ENCODE measurements at places on chromosomes 6 and 20.

- DNase-seq: no peak
Measured at GRCh38 chr20:35941620-35942019, 12.7 kb downstream of the SCAND1 start.

GRCh38 chr6:89987140-89987539, 92.9 kb downstream of the GJA10 start:
- no peak for DNase-seq

DNA sequence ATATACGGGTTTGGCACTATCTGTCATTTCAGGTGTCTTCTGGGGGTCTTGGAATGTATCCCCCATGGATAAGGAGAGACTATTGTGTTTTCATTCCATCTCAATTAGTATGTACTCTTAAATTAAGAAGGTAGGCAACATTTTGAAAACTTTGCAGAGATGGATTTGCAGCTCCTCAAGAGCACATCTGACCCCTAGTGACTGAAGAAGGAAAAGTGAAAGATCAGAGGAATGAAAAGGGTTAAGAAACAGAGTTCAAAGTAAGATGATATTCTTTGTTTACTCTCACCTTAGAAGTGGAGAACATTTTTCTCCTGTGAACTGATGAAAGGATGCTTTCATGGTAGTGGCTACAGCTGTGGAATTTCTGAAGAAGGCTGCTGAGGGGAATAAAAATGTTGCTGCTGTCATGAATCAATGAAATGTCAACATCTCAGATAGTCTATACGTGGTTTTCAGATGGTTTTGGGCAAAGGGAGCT, 41.5 kb downstream of the SH3BGRL2 start:
- no peak for DNase-seq

GRCh38 chr6:15622045-15622740, 40.6 kb downstream of the DTNBP1 start:
- no peak for DNase-seq

GRCh38 chr6:50062051-50062450, 12.3 kb upstream of the DEFB112 start:
- DNase-seq: peak; percentile 18

- no peak for DNase-seq
Measured at GRCh38 chr6:149260214-149260874, 57.2 kb upstream of the TAB2 start.

GRCh38 chr6:160978141-160978901, 13.2 kb upstream of the MAP3K4 start:
- no peak for DNase-seq

GRCh38 chr20:31962761-31963160, 5.2 kb upstream of the XKR7 start:
- no peak for DNase-seq

GRCh38 chr6:8705435-8706020, 270.2 kb upstream of the SLC35B3 start:
- no peak for DNase-seq

DNA sequence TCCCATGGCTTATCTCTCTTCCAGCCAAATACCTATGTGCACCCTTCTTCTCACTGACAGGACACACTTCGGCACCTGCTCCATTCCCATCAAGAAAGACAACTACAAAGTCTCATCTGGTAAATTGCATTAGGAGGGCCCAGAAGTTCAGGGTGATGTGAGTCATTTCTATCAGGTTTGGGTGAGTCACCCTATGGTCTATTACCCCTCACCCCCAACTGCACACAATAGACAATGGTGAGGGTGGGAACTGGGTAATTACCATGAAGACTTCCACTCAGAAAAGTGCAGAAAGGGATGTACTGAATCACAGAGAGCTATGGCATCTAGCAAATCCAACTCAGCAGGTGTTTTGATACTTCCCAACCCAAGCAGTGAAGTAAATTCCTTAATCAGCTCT, 54.8 kb downstream of the OPN5 start:
- DNase-seq: no peak

DNA sequence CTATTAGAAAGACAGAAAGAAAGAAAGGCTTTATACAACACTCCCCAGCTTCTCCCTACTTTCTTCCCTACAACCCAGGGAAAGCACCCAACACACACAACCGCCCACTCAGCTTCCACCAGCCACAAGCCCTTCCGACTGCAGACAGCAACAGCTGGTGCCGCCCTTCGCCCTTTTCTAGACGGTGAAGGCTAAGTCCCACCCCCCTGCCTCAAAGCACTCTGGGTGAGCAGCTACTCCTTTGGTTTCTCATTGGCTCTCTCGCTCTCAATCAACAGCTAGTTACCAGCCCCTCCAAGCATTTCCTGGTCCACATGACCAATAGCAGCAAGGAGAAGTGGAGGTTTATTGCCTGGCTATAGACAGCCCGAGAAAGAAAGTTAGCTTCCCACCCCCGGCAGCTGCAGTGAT, 230.1 kb upstream of the MOCS1 start:
- DNase-seq: no peak

DNA sequence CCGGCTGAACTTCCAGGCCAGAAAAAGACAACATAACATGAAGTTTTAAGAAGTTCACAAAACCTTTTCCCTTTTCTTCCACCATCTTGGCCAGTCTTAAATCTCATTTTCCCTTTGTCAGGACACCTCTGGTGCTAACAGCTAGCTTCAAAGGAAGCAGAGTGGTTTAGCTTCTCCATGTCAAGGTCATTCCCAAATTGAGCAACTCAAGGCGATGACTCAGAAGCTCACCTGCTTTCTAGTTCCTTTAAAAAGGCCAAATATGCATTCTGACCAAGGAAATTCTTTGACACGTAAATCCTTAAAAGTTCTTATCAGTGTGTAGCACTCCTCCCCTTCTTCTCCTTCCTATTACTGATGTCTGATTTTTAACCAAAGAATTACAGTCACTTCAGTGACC, 69.6 kb upstream of the VGLL2 start:
- DNase-seq: no peak

DNA sequence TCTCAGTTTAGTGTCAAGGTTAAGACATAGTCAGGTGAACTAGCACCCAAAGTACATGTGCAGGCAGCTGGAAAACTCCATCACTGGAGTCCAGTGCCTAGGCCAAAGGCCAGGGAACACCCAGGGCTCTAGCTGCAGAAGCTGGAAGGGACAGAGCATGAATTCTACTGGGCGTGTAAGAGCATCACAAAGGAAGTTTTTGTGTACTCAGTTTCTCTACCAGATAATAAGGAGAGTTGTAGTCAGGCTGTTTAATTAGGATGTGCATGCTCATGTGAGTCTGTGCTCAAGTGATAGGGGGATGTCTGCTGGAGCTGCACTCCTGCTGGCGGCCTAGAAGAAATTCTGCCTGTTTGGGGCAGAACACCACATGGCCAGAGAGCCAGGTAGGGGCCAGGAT, 8.1 kb downstream of the L3MBTL1 start:
- no peak for DNase-seq

DNA sequence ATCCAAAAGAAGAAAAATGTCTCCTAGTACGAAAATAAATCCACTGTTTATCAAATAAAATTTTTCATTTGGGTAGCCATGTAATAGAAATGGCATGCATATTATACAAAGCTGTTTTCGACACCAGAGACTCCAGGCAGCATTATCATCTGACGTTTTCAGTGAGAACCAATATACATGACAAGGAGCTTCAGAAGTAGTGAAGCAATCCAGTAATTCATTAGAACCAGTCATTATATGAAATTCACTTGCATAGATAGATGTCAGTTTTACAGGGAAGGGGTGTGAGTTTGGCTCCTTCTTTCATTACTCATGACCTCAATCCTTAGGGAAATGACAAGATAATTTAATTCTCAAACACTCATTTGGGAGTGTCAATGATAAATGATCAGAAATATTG, 14.7 kb downstream of the HTR1B start:
- DNase-seq: no peak

GRCh38 chr6:658244-658643, 1.3 kb upstream of the HUS1B start:
- no peak for DNase-seq

- DNase-seq: no peak
Measured at GRCh38 chr20:63343460-63344445, 17.4 kb downstream of the CHRNA4 start.

DNA sequence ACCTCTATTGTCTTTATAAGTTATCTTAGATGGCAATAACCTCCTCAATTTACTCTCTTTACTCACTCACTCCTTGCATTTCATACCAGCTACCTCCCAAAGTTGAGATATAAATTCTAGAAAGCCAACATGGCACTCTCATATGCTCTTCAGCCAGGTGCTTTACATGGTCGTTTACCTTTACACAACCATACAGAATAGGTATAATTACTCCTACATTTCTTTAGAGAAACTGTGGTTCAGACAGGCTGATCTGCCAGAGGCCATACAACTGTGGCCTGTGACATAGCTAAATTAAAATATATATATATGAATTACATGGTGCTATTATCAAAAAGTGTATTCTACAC, 45.7 kb downstream of the HBS1L start:
- DNase-seq: no peak

- no peak for DNase-seq
Measured at GRCh38 chr20:54981175-54981574, 505.8 kb downstream of the DOK5 start.

DNA sequence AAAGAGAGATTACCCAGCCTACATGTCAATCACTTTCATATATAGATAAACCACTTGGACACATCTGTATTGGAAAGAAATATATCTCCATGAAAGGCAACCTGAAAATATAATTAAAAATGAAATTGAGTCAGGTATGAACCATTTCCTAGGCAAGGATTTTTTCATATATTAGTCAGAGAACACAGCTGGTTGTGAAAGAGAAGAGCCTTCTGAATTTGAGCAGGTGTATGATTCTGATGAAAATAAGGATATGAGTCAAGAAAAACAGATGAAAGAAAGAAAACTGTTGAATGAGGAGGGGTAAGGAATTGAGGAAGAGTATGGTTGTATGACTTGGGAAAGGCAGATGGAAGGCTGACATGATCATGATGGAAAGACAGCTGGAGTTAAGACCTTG, 441.1 kb downstream of the HAO1 start:
- DNase-seq: no peak

DNA sequence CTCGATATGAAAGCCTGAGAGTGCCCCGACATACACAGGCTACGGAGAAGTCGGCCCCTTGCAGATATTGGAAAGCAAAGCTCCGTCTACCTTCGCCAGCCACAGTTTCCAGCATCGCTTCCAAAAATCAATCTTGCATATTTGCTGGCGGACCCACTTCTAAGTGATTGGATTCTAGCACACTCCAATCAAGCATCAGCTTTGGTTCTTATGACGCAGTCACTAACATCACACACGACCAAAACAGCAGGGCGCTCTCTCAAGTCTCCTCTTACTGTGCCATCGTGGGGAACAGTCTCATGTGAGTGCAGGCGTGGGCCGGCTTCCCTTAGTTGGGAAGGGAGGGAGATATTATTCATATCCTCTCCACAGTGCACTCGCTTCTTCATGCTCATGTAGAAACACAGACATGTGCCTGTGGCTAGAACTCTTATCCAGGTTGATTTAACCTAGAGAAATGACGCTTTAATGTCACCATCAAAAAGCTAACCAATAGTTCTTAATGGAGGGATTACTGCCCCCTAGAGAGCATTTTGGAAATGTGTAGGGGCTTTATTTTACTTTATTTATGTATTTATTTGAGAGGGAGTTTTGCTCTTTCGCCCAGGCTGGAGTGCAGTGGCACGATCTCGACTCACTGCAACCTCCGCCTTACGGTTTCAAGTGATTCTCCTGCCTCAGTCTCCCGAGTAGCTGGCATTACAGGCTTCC, 229.8 kb downstream of the SOD2 start:
- peak; percentile 24 for DNase-seq

- no peak for DNase-seq
Measured at GRCh38 chr20:63542696-63543095, 4.9 kb downstream of the SRMS start.

DNA sequence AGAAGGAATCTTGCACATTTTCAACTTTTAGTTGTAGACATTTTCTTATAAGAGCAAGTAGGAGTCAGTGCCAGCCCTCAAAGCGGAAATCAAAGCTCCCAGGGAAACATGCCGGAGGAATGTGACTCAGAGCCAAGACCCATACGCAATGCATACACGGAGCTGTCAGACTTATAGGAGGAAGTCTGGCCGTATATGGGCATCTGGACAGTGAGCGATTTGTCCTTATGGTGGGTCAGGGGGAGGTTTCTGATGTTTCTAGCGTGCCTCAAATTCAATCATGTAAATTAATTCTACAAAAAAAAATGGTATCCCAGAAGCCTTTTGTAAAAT, 3.6 kb upstream of the CCN2 start:
- DNase-seq: peak; percentile 21

GRCh38 chr20:1185316-1185741, 548 bp upstream of the TMEM74B start:
- peak; percentile 45 for DNase-seq

- DNase-seq: no peak
Measured at GRCh38 chr6:16305246-16305725, 66.9 kb downstream of the GMPR start.

- no peak for DNase-seq
Measured at GRCh38 chr20:25006431-25007167, 14.0 kb upstream of the APMAP start.

DNA sequence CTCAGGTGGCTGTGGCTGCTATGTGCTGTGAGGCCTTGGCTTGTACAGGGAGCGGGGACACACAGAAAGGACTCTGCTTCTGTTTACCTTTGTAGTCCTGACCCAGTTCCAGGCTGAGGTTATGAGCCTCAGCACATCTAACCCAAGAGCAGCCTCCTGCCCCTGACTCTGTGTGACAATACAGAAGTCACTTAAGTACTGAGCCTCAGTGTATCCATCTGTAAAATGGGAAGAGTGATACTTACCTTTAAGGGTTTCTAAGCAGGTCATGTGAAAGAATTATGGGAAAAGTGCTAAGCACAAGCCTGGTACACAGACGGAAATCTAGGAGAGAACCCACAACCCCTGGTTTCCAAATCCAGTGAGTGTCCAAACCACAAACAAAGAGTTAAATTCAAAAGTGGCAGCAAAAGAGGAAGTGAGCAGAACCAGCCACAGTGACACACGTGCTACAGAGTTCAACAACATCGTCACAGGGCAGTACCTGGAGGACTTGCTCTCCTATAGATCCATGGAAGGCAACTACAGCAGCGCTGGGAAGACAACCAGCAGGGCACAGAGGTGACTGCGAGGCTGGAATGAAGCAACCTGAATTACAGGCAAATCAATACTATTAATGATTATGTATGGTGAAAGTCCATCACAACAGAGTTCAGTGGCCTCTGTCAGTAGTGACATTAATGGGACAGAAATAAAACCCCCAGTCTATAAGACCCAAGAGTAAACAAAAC, 12.5 kb downstream of the TRIM26 start:
- no peak for DNase-seq

- DNase-seq: no peak
Measured at GRCh38 chr6:159842035-159842434, 42.0 kb downstream of the PNLDC1 start.

- no peak for DNase-seq
Measured at GRCh38 chr6:129872586-129872985, 11.5 kb upstream of the TMEM244 start.

- DNase-seq: no peak
Measured at GRCh38 chr6:31465185-31465536, 32.8 kb upstream of the MICB start.
